ENCODE measurements at places on chromosomes 11 and 22.
A peak's percentile ranks its signal among the peaks of the same experiment; 100 is the strongest.

- DNase-seq, result no peak
Measured at GRCh38 chr11:27357250-27357649, 5.8 kb downstream of the CCDC34 start.

- no peak for DNase-seq
Measured at GRCh38 chr22:17422736-17423343, 53.6 kb downstream of the CECR2 start.

DNA sequence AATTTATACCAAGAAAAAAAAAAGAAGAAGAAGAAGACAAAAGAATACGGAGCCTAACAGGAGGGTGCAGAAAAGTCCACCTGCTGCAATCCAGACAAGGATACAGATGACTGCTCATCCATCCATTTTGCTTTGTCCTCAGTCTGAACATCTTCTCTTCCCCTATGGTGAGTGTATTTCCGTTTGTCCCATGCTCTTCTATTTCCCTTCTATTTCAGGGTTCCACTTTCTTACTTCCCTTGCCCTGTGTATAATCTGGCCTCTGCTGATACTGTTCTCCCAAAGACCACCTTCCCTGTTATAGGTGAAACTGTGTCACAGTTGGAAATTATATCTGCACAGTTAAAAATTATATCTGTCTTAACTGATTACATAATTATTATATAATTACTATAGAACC is 48.7 kb upstream of the USP47 start:
- DNase-seq, result no peak

DNA sequence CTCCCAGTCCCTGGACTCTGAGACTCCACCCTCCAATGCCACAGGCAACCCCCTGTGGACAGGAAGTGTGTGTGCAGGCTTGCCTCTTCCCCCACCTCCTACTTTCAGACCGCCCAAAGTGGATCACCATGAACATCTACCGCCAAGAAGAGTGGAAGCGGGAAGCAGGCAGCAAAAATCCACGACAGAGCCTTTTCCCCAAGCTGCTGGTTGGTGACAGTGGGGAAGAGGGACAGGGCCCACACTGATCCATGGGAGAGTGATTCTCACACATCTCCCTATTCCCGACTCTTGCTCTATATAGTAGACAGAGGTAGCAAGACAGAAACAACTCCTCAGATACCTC is 53.4 kb upstream of the SPATA19 start:
- no peak for DNase-seq

DNA sequence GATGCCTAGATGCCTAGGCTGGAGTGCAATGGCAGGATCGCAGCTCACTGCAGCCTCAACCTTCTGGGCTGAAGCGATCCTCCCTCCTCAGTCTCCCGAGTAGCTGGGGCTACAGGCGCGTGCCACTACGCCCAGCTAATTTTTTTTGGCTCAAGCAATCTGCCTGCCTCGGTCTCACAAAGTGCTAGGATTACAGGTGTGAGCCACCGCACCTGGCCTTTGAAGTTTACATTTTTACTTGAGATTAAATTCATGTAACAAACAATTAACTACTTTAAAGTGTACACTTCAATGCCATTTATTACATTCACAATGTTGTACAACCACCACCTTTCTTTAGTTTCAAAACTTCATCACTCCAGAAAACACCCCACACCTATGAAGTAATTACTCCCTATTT is 3.5 kb upstream of the FOSL1 start:
- no peak for DNase-seq

GRCh38 chr11:125075900-125076317 is 12.8 kb downstream of the SLC37A2 start:
- DNase-seq, result no peak

DNA sequence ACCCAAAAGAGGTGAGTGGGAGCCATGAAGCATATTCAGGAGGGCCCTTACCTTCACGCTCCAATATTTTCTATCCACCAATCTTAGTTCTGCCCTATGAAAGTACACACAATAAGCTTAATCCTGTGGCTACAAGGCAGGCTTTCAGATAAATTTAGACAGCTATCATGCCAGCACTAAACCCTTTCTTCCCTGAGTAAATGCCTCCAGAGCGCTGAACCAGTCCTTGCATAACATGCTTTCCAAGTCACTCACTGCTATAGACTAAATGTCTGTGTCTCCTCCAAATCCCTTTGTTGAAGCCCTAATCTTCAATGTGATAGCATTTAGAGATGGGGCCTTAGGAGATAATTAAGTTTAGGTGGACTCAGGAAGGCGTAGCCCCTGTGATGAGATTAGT is 50.3 kb upstream of the FIBIN start:
- DNase-seq, result no peak

- DNase-seq, result no peak
Measured at GRCh38 chr22:21865041-21865440, 2.4 kb downstream of the MAPK1 start.

DNA sequence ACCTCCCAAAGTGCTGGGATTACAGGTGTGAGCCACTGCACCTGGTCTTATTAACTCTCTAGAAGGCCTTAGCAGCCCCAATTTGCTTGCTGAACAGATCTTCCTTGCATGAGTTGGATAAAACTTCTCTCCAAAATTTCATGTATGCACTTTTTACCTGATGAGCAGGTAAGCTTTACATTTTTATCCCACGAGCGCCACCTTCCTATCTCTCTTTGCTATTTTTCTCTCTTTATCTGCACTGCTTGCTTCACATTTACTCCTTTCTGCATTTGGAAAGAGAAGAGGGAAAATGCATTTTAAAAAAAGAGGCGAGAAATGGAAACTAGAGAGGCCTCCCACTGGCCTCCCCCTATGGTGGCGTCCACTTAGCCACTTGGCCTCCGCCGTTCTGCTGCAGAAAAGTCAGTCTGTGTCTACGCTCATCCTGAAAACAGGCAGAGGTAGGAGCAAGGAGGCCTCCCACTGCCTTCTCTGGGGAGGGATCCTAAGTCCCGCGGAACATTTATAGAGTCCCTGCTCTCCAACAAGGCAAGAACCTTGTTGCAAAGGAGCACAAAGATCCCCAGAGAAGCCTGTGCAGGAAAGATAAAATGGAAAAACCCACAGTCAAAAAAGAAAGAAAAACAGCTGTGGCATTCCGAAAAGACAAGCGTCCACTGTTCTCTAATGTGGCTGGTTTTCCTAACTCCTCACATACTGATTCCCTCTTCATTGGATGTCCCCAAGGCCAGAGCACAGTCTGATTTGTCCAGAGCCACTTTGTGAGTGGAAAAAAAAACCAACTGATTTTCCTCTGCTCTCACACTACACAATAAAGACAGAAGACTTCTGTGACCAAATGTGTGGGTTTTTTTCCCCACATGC is 62.2 kb upstream of the INCENP start:
- no peak for DNase-seq

DNA sequence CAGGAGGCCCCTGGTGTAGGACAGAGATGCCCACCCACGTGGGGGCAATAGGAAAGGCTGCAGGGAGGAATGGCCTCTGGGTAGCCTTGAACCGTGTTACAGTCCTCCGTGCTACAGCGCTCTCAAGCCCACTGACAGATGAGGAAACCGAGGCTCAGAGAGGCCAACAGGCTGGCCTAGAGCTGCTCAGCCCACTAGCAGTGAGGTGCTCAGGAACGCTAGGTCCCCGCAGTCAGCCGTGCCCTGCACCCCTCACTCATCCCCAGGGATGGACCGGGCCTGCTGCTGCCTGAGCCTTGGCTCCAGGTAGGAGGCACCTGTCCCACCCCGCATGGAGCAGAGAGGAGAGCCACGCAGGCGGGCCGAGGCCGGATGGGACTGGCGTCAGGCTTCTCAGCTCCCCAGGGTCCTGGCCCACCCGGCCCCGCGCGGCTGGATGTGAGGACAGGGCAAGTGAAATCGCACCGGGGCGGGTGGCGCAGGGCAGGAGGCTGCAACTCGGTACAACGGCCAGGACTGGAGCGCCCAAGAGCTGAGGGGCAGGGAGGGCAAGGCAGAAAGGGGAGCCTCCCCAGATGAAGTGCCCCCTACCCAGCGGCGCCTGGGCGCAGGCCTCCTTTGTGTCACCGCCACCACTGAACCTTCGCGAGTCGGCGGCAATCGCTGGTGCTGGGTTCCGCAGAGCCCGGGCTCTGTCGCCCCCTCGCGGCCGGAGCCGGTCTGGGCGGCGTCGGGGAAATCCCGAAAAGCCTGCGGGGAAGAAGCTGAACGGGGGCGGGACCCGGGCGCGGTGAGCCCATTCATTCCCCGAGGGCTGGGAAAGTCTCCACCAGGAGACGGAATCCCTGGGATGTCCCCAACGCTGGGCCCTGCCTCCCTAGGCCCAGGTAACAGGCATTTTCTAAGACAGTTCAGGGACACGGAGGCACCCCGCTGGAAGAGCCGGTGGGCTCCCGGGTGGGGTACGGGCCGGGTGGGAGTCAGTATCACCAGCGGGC is 8.4 kb upstream of the SLC2A11 start:
- DNase-seq, result peak; percentile 66

DNA sequence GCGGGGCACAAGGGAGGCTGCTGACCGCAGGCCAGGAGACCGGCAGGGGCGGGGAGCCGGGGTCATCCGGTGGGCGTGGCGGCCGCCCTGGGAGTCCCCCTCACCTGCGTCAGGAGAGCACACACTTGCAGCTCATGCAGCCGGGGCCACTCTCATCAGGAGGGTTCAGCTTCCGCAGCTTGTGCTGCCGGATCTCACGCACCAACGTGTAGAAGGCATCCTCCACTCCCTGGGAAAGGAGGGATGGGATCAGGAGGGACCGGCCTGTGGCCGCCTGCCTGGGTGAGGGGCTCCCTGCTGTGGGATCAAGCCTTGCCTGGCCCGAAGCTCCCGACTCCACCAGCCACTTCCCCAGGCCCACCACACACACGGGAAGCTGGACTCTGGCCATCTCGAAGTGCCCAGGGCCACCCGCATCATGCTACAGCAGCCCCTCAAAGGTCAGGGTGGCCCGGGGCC is 2.8 kb downstream of the HRAS start:
- no peak for DNase-seq

- no peak for DNase-seq
Measured at GRCh38 chr11:31801298-31801702, 9.8 kb downstream of the PAX6 start.

- DNase-seq, result no peak
Measured at GRCh38 chr22:20584029-20584871, 76.8 kb downstream of the MED15 start.

DNA sequence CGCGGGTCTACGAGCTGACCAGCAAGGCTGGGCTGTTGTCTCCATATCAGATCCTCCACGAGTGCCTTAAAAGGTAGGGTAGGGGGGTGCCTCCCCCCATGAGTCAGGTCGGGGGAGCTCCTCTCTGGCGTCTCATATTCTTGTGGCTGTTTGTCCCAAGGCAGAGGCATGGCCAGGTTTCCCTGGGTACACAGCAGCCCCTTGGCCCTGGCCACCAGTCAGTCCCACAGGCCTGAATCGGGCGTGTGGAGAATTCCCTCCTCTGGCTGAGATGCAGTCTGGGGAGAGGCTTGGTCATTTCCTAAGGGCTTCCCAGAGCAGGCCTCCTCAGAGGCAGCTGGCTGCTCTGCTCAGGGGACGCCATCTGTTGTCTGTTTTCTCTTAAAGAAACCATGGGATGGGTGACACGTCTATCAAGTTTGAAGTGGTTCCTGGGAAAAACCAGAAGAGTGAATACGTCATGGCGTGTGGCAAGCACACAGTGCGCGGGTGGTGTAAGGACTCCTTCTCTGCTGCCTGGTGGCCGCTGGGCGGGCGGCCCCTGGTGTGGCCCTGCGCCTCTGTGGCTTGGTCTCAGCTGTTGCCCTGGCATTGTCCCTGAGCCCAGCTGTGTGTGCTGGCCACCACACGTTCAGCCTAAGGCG is 9.6 kb upstream of the RANBP1 start:
- no peak for DNase-seq

- no peak for DNase-seq
Measured at GRCh38 chr11:132046288-132046865, 676.0 kb downstream of the NTM start.

DNA sequence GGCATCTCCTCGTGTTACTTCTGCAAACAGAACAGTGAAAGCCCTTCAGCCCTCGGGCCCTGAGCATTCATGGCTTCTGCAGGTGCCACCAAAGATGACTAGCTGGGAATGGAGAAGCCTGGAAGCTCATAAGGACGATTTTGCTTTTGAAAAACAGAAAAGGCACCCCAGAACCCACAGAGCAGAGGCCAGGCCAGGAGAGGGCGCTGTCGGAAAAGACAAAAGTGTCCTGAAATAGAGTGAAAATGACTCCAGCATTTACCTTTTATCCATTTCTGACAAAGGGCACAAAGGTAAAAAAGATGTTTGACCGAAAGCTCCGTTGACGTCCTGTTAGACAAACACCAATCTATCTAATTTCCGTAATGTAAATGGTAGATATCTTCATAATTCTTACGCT is 37.6 kb downstream of the ZNF195 start:
- DNase-seq, result peak; percentile 34

All from stimulated activated CD4-positive, alpha-beta T cell treated with anti-CD3 and anti-CD28 coated beads, Interleukin-12 subunit alpha, Interleukin-12 subunit beta, amount 100 ng/mL, for 24 hours (primary cell).